Inflammatory macrophage (primary cell): ENCODE measurements at places on chromosomes 5 and 9.

DNA sequence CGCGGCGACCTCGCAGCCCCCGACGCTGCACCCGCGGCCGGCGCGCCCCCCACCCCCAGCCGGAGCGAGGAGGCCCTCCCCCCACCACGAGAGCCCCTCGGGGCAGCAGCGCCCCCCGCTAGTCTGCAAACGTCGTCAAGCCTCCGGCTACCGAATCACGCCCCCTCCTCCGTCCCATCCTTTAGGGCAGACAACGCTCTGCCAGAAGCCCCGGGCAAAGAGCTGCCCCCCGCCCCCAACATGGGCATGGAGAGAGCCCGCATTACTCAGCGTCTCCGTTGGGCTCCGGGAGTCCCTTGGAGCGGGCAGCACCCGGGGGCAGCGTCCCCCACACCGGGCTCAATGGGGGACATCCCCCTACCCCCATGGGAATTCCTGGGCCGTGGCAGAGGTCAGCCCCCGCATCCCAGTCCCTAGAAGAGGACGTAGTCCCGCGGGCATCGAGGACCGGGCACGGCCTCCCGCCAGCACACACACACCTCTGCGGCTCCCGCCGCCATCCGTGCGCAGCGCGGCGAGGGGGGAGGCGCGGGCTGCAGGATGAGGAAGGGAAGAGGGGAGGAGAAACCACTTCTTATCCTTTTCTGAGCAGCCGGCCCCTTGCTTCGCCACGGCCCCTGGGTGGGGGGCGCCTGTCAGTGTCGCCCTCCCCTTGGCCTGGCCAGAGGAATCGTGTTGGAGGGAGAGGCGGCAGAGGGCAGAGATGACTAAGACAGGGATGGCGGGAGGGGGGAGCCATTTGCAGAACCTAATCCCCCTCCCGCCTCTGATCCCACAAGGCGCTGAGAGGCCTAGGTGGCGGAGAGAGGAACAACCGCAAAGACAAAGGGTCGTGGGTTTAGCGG is 750 bp downstream of the DNM1 start:
- DNase-seq: peak; percentile 32

- no peak for DNase-seq
Observed at GRCh38 chr9:27487128-27487640, 36.9 kb upstream of the IFNK start.

DNA sequence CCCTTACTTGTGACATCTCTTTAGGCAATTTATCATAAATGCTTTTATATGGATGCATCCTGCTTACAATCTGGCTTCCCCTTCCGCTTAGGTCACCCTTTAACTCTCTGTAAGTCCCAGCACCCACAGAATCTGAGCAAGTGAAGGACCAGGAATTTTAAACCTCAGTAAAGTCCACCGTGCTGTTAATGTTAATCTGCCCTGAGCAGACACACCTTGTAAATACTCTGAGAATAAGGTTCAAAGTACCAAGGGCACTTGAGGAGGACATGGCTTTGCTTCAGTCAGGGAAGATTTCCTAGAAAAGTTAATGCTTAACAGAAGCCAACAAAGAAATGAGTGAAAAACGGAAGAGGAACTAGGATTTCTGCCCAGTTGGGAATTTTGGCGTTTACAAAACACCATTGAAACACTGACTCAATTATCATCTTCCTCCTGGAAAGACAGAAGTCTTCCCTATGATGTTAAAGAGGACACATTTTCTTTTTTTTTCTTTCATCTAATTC is 26.4 kb upstream of the TTC39B start:
- DNase-seq: peak; percentile 15

DNA sequence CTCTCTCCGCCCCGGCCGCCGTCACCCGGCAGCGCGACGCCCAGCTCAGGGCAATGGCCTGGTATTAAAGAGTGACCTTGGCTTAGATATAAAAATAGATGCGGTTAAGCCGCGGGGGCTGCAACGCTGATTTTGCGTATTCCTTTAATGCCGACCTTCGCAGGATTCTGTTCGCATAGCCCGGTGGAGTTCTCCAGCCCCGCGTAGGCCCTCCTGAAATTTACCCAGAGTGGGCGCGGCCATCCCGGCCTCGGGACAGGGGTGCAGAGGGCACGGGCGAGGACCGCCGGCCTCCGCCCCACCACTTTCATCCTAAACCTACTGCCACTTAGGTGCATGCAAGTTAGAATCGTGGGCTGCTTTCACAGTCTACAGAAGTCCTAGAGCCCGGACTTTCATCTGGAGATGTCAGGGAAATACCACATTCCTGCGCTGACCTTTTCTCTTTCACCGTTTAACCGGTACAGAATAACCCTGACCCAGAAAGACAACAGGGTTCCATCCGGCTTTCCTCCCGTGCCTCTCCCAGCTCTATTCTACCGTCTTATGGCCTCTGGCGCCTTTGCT is 492 bp upstream of the FAM169A start:
- no peak for DNase-seq

- no peak for DNase-seq
Observed at GRCh38 chr9:12702160-12702758, 9.1 kb downstream of the TYRP1 start.

- DNase-seq: no peak
Observed at GRCh38 chr5:4625206-4625896, 514.8 kb upstream of the ADAMTS16 start.

DNA sequence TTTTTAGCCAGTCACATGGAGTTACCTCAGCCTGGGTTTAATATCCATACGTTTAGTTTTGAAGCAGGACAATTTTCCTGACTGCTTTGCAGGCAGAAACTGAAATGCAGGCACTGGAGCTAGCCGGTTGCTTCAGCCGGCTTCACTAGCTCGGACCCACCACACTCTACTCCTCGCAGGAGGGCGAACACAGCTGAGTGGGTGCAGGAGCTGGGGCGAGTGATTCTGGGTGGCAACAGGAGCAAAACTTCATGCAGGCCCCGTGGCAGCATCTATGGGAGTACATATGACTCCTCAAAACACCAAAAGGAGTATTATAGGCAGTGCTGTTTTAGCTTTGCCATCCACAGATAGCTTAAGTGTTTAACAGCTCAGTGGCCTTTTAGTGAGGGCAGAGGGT is 1211.8 kb upstream of the NUDT12 start:
- no peak for DNase-seq

GRCh38 chr5:20949636-20950035 is 961.6 kb upstream of the CDH18 start:
- DNase-seq: no peak

DNA sequence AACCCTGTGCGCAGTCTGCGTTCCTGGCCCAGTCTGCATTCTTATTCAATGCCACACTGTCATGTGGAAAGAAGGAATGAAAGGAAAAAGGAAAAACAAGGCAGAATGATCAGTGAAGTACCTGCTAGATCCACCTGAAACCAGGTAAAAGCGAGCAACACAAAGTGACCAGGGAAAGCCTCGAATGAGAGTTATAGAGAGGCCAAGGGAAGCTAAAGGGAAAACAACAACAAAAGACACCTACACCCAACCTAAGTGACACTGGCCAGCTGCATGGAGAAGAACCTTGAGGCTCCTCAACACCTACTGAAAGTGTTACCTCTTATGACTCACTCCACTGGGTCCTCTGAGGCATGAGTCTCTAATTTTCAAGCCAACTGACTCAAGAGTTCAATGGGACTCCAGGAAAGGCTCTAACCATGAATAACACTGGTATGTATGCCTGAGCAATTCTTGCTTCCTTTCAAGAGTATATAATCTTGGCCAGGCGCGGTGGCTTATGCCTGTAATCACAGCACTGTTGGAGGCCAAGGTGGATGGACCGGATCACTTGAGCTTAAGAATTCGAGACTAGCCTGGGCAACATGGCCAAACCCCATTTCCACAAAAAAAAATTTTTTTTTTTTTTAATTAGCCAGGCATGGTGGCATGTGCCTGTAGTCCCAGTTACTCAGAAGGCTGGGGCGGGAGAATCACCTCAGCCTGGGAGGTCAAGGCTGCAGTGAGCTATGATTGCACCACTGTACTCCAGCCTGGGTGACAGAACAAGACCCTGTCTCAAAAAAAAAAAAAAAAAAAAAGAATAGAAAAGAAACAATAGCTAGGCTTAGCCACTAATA is 29.0 kb downstream of the MTMR12 start:
- DNase-seq: no peak

DNA sequence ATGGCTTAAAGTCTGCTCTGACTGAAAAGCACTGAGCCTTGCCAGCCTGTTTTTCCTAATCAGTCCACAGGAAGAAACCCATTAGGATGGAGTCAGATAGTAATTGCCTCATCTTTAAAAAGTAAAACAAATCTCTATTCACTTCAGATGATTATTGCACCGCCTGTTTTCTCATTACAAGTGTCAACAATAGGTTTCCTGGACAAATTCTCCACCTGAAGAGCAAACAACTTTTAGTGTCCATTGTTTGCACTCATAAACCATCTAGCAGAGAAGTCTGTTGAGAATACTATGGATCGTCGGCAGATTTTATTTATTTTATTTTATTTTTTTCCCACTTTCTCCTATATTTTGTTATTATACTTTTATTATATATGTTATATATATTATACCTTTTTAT is 20.3 kb downstream of the C5orf63 start:
- DNase-seq: no peak

GRCh38 chr5:155222393-155222792 is 208.8 kb downstream of the KIF4B start:
- no peak for DNase-seq
